ENCODE measurements at places on chromosomes 6 and 20. TPM values are rescaled to one million over a fixed set of nuclear protein-coding genes. Genes with fewer than 3 reads are reported as not detected.

GRCh38 chr20:63519668-63520503 is 679 bp upstream of the PPDPF start:
- DNase-seq = peak; percentile 77

EYS gene
- total RNA-seq = not detected

- peak; percentile 16 for DNase-seq
These were observed 133.7 kb upstream of the GMDS start for GRCh38 chr6:2378891-2379652.

ECT2L gene
- not detected for total RNA-seq

TNXB gene
- total RNA-seq = 10.9 TPM

DNA sequence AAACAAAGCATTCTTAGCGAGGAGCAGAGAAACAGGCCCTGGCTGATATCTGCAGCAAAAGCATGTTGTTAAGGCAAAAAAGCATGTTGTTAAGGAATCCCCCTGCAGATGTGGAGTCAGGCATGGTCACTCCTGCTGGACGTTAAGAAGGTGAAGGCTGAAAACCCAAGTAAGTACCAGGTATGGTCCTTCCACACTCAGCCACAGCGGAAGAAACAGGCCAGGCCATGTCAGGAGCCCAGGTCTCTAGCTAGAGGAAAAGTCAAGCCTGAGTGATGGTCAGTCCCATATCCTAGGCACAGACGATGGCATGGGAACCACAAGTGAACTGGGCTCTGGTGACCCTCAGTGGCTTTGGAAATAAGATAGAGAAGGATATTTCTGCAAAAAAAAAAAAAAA is 32.5 kb upstream of the MAS1L start:
- no peak for DNase-seq

- DNase-seq = no peak
These were observed 30.9 kb downstream of the PYGB start for GRCh38 chr20:25278636-25279361.

Measured in activated T-cell treated with anti-CD3 and anti-CD28 coated beads, Interleukin-2, amount 50 U/mL, for 72 hours (primary cell).